ENCODE measurements at places on chromosomes 2 and 18. TPM values are rescaled to one million over a fixed set of nuclear protein-coding genes. Genes with fewer than 3 reads are reported as not detected.

The KCNE4 gene
- total RNA-seq, result 3.5 TPM

The RTTN gene
- total RNA-seq, result 9.8 TPM

The FOXI3 gene
- total RNA-seq, result not detected

The PTPRN gene
- total RNA-seq, result 0.24 TPM

The FIGN gene
- total RNA-seq, result 37.7 TPM

The CCBE1 gene
- 22.8 TPM for total RNA-seq

The RTP5 gene
- total RNA-seq, result not detected

The GAL3ST2 gene
- total RNA-seq, result not detected

The ALKAL2 gene
- 52.9 TPM for total RNA-seq

The CD8A gene
- total RNA-seq, result not detected

The SERPINB12 gene
- total RNA-seq, result not detected

The CCDC142 gene
- total RNA-seq, result 20.6 TPM

The NEU2 gene
- total RNA-seq, result not detected

The GALNT5 gene
- 5.3 TPM for total RNA-seq

The RPL37A gene
- 2,580 TPM for total RNA-seq

The IRS1 gene
- 20.0 TPM for total RNA-seq

The AQP4 gene
- total RNA-seq, result not detected

The ATOH8 gene
- total RNA-seq, result 7.1 TPM

The CAPN13 gene
- total RNA-seq, result not detected

The FAM228A gene
- not detected for total RNA-seq

The ANKRD29 gene
- not detected for total RNA-seq

All from osteocyte (in vitro differentiated cells).